MV-4-11 (cell line): ENCODE measurements at places on chromosomes 2 and 18.
A peak's percentile ranks its signal among the peaks of the same experiment; 100 is the strongest.

GRCh38 chr2:39512941-39513340, 75.9 kb upstream of the MAP4K3 start:
- DNase-seq: no peak

GRCh38 chr2:213991453-213992108, 419.3 kb upstream of the VWC2L start:
- no peak for DNase-seq

- DNase-seq: peak; percentile 70
Observed at GRCh38 chr2:196989496-196989895, 63.0 kb upstream of the PGAP1 start.

DNA sequence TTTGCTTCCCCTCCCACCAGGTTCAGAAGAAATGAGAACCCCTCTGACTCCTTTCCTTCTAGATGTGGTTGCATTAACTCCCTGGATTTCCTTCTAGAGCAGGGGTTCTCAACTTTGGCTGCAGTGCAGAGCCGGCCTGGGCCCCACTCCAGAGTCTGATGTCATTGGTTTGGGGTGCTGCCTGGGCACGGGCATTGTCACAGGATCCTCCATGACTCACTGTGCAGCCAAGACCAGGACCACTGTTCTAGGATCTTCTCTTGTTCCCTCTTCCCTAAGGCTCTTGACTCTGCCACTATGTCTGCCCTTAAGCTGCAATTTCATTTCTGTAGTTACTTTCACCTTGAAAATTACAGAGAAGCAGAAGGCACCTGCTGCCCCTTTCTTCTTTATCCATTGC, 31.8 kb downstream of the TBC1D8 start:
- peak; percentile 42 for DNase-seq
